ENCODE measurements at places on chromosomes 2 and 18.

GRCh38 chr2:84800194-84800805, 80.6 kb downstream of the TRABD2A start:
- no peak for DNase-seq

- DNase-seq, result peak; percentile 83
These were observed 14.5 kb upstream of the DDX1 start for GRCh38 chr2:15577071-15577735.

DNA sequence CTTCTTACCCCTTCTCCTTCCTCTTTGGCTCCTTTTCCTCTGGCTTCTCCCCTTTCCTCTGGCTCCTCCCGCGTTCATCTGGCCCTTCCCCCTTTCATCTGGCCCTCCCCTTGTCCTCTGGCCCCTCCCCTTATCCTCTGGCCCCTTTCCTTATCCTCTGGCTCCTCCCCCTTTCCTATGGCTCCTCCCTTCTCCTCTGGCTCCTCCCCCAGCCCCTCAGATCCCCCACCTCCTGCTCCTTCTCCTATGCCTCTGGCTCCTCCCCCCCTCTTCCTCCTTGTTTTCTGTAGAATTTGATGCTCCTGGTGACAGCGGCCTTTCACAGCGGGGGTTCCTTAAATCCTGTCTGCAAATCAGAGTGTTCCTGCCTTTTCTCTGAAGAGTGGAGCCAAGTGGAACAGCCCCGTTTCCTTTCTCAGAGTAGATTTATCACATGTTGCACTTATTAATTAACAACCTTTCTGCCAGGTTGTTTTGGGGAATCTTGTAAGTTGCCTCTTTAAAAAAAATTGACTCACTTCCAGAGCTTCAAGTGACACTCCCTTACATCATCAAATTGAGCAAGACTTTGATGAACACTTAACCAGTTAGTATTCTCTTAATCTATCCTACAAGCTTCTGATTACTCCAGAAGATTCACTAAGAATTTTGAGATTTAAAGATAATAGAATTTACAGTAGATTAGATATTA, 27.9 kb downstream of the FABP1 start:
- no peak for DNase-seq

DNA sequence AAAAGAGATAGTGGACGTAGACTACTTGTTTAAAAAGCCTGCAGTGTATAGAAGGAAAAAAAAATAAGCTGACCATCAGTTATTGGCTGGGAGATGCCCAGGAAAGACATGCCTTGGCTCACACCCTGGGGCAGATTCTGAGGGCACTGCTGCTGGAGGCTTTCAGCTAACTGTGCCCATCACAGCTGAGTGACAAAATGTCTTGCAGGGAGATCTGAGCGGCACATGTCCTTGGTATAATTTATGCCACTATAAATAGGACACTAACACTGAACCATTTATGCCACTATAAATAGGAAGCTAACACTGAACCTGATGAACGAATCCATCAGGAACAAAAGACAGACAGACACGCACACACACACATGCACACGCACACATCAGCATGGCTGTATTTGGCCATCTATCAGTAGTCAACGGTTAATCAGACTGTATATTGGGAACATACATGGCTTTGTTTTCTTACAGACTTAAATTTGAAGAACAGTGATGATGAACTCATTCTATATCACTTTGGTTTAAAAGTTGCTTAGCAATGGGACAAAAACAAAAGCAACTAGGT, 68.2 kb upstream of the NOSTRIN start:
- no peak for DNase-seq

GRCh38 chr2:225366731-225367130, 32.8 kb upstream of the NYAP2 start:
- no peak for DNase-seq

DNA sequence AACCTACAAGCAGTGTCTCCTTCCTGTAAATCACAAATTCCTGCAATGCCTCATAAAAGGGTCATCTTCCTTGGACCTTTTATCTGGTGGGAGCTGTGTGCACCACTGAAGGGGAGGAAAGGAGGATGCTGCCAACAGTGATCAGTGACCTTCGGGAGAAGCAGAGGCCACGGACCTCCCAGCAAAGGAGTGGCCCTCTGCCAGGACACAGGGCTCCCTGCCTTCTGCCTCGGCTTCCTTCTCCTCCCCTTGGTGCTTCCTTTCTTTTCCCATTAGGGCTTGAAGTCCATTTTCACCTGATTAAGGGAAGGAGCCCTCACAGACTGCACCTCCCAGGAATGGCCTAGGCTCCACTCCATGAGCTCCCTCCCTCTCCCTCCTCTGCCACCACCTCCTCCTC, 85.3 kb upstream of the ITGA6 start:
- DNase-seq, result no peak

GRCh38 chr18:57497372-57498294, 62.5 kb downstream of the ONECUT2 start:
- no peak for DNase-seq

- DNase-seq, result no peak
These were observed 1.3 kb upstream of the USP34 start for GRCh38 chr2:61471905-61472805.

GRCh38 chr18:52861558-52861957, 521.6 kb downstream of the DCC start:
- DNase-seq, result no peak

- no peak for DNase-seq
These were observed 211.7 kb upstream of the LRATD1 start for GRCh38 chr2:14420851-14421250.

DNA sequence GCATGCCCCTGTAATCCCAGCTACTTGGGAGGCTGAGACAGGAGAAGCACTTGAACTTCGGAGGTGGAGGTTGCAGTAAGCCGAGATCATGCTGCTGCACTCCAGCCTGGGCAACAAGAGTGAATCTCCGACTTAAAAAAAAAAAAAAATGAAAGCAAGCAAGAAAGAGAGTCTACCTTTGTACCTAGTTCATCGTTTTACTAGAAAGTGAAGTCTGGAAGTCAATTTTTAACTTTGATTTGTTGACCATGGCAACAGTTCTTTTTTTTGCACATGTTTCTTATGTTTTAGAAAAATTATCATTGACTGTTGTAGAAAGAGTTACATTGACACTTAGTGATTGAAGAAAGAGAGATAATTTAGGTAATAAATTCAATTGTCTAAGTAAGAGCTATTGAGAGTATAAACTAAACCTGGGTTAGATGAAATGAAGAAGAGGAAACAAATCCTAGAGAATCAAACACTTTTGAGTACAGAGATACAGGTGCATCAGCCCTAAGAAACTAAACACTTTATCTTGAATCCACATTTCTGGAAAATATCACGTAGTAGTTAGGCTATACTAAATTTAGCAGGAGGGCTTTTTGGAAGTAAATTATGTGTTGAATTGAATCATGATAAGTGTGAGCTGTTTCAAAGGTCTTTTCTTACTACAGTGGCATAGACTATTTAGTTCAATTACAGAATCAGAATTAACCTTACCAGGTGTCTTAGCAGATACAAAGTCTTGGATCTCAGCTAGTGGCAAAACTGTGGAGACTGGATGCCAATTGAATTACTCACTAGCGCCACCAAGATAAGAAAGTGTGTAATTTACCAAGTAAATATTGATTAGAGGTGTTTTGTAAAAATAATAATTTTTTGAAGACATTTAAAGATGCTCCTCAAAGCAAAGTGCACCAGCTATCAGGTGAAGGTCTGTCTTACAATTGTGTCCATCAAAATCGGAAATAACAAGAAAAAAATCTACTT, 303.4 kb upstream of the NRXN1 start:
- DNase-seq, result no peak

DNA sequence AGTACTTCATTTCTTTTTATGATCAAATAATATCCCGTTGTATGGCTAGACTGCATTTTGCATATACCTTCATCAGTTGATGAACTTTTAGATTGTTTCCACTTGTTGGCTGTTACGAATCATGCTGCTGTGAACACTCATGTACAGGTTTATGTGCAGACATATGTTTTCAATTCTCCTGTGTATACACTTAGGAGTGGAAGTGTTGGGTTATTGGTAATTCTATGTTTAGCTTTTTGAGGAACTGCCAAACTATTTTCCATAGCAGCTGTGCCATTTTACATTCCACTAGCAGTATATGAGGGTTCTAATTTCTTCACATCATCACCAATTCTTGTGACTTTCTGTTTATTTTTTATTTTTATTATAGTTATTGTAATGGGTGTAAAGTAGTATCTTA, 32.1 kb upstream of the LCLAT1 start:
- no peak for DNase-seq

DNA sequence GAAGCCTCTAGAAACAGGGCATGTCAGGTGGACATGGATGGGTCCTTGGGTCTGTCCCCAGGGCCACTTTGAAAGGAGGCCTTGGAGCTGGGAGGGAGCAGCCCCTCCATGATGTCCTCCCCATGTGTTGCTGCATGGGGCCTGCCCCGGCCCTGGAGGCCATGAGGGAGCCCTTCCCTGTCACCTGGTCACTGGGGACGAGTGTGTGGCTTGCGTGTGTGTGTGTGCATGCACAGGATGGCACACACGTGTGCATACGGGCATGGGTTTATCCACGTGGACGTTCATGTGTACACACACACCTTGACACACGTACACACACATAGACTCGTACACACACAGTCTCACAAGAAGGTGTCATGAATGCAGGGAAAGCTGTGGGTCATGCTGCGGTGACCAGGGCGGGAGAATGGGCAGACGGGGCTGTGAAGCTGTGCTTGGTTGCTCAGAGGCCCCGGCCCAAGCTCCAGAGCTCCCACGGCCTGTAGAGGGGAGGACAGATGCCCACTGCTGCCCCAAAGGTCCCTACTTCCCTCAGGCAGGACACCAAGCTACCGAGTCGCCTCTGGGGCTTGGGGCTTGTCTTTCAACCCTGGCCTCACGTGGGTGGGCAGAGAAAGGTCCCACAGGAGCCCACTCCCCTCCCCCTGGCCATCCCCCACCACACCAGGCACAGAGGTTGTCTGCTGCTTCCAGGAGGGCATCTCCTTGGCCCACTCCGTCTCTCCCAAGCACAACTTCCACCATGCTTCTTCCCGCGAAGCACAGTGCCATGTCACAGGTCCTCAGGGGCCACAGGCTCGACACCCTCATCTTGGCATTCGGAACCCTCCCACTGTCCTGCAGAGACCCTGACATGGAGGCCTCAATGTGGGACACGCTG, 42.3 kb upstream of the GPC1 start:
- DNase-seq, result no peak

DNA sequence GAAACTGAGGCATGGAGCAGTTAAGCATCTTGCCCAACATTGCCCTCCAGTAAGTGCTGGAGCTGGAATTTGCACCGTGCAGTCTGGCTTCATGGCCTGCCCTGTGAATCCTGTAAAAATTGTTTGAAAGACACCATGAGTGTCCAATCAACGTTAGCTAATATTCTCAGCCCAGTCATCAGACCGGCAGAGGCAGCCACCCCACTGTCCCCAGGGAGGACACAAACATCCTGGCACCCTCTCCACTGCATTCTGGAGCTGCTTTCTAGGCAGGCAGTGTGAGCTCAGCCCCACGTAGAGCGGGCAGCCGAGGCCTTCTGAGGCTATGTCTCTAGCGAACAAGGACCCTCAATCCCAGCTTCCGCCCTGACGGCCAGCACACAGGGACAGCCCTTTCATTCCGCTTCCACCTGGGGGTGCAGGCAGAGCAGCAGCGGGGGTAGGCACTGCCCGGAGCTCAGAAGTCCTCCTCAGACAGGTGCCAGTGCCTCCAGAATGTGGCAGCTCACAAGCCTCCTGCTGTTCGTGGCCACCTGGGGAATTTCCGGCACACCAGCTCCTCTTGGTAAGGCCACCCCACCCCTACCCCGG, 1.3 kb downstream of the PROC start:
- no peak for DNase-seq

- DNase-seq, result peak; percentile 28
These were observed 2.6 kb downstream of the ANKRD44 start for GRCh38 chr2:197307933-197308521.

- DNase-seq, result no peak
These were observed 107.9 kb downstream of the POLE4 start for GRCh38 chr2:75066121-75066902.

DNA sequence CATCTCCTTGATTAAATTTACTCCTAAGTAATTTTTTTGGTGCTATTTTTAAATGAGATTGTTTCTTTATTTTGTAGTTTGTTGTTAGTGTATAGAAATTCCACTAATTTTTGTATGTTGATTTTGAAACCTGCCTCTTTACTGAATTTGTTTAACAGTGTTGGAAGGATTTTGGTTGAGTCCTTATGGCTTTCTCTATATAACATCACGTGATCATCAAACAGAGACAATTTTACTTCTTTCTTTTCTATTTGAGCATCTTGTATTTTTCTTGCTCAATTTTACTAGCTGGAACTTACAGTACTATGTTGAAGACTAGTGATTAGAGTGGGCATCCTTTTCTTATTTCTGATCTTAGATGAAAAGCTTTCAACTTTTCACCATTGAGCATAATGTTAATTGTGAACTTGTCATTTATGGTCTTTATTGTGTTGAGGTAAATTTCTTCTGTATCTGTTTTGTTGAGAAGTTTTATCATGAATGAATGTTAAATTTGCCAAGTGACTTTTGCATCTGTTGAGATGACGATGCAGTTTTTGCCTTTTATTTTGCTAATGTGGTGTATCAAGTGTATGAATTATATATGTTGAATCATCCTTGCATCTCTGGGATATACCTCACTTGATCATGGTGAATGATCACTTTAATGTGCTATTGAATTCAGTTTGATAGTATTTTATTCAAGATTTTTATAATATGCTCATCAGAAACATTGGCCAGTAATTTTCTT, 645.3 kb upstream of the DDX18 start:
- DNase-seq, result no peak

GRCh38 chr2:207256476-207257207, 90.9 kb upstream of the KLF7 start:
- no peak for DNase-seq

DNA sequence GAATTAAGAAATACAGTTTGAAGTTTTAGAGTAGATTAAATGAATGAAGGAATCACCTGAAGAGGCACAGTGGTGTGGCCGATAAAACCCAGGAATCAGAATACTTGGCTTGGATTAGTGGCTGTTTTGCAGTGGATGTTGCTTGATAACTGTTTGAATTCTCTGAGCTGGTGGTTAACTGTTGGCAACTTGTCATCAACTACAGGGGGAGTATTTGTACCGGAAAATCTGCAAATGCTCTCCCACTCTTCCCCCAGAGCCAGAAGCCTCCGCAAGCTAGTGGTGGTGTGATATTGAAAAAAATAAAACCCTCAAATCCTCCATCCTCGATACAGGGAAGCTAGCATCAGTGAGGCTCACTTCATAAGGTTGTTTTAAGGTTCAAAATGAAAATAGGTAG, 326.7 kb downstream of the DPP10 start:
- no peak for DNase-seq

Measured in stimulated activated CD8-positive, alpha-beta memory T cell treated with anti-CD3 and anti-CD28 coated beads, Interleukin-4, amount 100 ng/mL, for 1 hour (primary cell).